IPS DF 19.7 (cell line): ENCODE measurements at places on chromosomes 2 and 18.

DNA sequence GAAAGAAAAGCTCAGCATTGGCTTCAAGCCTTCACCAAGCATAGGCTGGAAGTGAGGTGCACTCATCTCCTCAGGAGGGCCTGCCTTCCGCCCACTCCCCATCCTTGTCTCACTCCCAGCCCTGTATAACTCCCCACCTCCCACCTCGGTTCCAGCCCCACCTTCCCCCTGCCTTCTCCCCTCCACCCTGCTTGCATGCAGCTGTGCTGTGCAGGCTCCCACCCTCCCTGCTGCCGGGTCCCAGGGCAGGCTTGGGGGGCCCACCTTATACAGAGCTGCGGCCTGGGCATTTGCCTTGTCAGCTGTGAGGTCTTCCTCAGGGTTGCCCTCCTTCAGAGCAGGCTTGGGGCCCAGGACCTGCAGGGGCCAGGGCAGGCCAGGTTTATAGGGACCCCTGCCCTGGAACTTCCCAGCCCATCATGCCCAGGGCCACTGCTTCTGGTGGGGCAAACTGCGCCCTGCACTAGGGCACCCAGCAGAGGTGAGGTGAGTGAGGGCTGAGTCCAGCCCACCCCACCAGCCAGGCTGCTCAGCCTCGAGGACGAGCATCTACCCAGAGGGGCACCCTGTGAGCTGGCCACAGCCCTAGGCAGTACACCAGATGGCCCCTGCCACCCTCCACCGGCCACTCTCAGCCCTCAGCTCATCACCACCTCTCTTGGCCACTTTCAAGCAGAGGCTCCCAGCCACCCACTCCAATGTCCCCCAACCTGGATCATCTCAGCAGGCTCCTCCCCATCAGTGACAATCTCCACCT is 11.6 kb downstream of the CAPG start:
- DNase-seq: no peak

DNA sequence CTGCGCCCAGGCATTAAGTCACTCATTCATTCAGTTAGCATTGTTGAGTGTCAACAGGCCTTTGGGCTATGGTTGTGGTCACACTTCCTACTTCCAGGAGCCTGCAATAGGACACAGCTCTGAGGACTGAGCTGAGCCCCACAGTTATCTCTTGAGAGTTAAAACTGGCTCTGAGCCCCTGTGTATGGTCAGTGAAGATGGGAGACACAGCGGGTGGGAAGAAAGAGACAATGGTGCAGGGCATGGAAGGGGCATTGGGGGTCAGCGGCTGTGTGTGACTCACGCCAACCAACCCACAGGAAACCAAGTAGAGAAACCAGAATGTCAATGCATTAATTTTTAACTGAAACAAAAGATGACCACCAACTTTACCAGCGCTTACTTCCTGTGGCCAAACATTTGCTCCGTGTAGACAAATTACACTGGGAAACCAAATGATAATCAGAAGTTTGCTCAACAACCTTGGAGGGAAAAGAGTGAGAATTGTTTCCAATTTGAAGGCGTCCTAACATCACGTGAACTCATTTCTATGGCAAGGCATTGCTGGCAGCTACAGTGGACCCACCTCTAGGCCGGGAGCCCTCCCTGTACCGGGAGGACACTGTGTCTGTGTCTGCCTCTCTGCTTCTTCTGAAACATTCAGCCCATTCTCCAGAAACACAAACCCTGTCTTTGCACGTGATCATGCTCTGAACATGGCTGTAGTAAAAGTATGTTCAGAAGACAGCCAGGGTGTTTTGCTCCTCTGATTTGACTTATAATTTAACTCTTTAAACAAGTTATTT is 212.0 kb upstream of the ID2 start:
- DNase-seq: no peak

DNA sequence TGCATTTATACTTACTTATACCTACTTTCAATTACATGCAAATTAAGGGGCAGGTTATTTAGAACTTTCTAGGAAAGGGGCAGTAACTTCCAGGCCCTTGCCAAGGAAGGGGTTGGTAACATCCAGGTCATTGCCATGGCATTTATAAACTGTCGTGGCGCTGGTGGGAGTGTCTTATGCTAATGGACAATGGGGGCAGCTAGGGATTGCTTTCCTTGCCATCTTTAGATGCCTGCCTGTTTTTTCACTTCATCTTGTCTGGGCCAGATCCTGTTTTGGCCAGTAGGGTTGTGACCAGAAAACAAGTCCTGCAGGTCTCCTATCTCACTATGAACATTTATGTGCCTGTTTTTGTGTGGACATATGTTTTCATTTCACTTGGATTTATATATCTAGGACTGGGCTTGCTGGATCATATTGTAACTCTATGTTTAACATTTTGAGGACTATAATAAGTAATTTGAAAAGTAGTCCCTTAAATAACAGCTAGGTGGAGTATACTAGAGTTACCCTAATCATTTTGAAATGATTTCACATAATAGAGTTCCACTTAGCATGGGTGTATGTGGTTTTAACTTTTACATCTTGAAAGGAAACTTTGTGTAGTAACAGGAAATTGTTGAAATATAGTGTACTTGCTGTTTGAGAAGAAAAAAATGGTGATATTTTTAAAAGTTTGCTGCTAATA is 56.1 kb downstream of the LCLAT1 start:
- no peak for DNase-seq

GRCh38 chr2:188196343-188197008 is 95.2 kb upstream of the GULP1 start:
- DNase-seq: no peak

DNA sequence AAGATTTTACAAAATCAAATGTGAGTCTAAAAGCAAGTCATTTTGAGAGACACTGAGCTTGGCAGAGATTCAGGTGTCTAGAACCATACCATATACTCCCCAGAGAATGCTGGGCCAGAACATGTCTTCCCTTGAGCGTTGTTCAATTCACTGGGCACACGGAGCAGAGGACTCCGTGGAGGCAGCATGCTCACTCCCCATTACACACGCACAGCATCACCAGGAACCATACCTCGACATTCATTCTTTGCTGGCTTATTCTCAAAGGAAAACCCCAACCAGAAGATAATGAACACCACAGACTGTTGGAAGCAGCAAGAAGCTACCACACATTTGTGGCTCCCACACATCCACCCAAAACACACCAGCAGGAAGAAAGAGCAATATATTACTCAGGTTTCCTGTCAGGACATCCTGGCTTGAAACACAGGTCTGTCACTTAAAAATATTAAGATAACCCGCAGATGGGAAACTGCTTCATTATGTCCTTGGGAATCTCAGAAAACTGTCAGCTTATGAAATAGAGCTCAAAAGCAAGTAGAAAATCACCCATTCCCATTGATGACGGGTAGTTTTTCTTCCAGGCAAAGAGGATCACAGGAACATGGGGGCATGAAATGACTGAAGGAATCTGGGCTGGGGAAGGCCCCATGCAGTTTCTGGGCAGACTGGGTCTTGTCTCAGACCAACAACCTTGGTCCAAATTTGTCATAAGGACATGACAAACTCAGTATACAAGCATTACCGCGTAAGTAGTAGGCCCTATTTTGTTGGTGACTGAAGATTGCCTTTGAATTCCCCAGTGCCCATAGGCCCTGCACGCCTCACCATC is 46.4 kb downstream of the PCBP1 start:
- DNase-seq: no peak

GRCh38 chr18:79991494-79991893 is 3.1 kb upstream of the TXNL4A start:
- DNase-seq: no peak
